ENCODE measurements at places on chromosomes 6 and 20. TPM values are rescaled to one million over a fixed set of nuclear protein-coding genes. Genes with fewer than 3 reads are reported as not detected.

DNA sequence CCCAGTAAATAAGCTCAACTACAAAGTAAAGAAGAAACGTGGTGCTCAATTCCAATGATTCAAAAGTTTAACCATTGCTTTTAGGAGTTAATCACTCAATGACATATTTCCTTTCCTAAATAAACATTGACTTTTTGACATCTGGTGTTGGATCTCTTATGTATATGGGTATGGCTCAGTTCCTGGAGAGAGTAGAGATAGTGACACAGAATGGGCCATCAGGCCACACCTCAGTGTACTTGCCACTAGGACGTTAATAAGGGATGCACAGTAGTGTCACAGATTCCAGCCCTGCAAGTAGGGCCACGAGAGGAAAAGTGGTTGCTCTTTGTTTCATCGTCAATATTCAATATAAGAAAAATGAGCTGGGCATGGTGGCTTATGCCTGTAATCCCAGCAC is 48.9 kb upstream of the TXNDC5 start:
- DNase-seq = no peak

DNA sequence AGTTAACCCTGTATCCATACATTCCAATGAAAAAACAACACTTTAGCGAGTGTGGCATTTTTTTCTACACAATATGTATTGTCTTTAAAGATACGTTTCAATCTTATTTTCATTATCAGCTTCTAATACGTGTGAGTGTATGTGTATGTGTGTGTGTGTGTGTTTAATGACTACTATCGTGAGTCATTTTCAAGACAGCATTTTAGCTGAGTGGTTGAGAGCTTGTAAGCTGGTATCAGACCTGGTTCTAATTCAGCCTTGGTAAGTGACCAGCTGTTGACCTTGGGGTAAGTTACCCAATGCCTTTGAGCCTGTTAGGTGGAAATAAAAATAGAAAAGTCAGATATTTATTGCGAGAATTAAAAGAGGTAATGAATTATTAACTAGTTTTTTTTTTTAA is 320.0 kb upstream of the NT5E start:
- DNase-seq = no peak

GRCh38 chr6:108250240-108250866 is 10.5 kb downstream of the SNX3 start:
- DNase-seq = peak; percentile 48

GRCh38 chr6:133257545-133258105 is 16.5 kb downstream of the EYA4 start:
- no peak for DNase-seq

DNA sequence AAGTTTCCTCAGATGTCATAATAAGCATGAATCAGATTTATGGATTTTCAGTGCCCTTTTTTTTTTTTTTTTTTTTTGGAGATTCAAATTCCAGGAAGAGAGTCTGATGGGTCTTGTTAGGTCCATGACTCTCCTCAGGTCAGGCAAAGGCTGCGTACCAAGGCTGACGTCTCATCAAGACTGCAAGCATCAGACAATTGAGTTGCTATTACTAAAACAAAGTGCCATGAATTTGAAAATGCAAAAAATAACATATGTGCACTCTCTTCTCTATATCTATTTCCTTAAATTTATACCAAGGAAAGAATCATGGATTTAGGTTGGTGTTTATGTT is 134.7 kb downstream of the FAM83B start:
- DNase-seq = no peak

DNA sequence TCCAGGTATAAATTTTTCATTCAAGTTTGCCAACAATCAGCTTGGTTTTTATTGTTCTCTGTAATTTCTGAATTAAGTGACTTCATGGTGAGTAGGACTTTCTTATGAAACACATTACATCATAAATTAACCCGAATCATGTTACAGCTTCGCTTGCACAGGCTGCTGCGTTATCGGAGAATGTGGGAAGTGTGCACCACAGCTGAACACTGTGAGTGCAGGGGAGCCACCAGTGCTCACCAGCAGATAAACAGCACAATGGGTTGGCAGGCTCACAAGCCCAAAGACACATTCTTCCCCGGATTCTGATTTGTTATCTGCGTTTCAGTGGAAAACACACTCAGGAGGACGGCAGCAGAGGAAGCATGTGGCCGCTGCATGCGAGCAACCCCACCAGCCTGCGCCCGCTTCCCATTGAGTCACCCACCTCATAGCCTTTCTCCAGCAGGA is 121.1 kb downstream of the GMDS start:
- DNase-seq = no peak

- DNase-seq = peak; percentile 66
Measured at GRCh38 chr6:53335224-53335994, 13.3 kb downstream of the ELOVL5 start.

DNA sequence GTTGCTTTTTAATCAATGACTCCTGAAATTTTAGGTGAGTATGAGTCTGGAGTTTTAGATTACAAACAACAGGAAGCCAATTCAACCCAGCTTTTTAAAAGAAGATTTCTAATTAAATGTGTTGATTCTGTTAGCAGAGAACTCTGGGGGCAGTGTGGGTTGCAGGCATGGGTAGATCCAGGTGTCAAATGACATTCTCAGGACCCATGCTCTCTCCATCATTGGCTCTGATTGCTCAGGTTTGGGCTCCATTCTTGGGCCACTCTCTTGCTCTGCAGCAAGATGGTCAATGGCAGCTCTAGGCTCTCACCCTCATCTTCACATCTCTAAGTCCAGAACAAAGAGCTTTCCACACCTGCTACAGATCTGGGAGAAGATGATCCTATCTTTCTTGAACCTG is 463.7 kb downstream of the PREX1 start:
- DNase-seq = no peak

- no peak for DNase-seq
Measured at GRCh38 chr6:2964793-2965505, 6.4 kb downstream of the SERPINB6 start.

- DNase-seq = no peak
Measured at GRCh38 chr20:39581034-39581433, 618.9 kb downstream of the DHX35 start.

DNA sequence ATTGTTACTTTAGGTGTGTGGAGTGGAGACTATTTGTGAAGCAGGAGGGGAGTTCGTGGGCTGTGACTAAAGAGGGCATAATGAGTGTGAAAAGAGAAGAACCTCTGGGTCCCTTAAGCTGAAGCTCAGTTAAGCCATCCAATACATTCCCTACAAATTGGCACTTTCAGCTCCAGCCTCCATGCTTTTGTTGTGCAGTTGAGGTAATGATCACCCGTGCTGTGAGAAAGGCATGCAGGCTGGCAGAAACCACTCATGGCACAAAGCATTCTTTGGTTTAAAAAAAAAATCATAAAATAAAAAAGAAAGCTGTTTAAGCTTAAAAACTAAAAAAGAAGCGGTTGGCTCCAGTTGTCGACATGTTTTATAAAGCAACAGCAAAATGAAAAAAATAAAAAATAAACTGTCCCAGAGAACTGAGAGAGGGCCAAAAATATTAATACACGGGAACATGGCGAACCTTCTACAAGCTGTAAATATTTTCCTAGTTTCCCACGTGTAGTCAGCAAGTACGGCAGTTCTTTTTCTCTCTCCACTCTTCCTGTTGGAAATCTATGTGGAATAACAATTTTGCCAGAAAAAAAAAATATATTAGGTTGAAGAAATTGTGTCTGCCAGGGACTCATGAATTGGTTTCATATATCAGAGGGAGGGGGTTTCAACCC is 82.2 kb downstream of the ANKRD60 start:
- no peak for DNase-seq

DNA sequence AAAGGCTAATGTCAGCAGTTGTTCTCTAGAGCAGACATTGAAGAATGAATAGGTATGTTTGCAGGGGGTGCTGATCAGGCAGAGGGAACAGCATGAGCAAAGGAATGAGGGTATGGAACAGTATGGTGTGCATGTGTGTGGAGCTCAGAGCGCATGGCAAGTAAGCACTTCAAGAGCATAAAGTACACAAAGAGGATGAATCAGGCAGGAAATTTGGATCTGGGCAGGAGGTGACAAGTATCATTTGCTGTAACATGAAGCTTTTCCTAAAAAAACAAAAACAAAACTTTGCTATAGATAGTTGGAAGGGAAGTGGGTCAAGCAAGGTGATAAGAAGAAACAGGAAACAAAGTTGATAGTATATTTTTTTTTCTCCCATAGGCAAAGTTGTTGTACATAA is 746.8 kb downstream of the HDGFL1 start:
- DNase-seq = no peak

- no peak for DNase-seq
Measured at GRCh38 chr20:61753987-61754956, 311.4 kb downstream of the TAF4 start.

The SIM1 gene
- not detected for total RNA-seq

The OLIG3 gene
- total RNA-seq = not detected
